ENCODE measurements at places on chromosomes 4 and X.

DNA sequence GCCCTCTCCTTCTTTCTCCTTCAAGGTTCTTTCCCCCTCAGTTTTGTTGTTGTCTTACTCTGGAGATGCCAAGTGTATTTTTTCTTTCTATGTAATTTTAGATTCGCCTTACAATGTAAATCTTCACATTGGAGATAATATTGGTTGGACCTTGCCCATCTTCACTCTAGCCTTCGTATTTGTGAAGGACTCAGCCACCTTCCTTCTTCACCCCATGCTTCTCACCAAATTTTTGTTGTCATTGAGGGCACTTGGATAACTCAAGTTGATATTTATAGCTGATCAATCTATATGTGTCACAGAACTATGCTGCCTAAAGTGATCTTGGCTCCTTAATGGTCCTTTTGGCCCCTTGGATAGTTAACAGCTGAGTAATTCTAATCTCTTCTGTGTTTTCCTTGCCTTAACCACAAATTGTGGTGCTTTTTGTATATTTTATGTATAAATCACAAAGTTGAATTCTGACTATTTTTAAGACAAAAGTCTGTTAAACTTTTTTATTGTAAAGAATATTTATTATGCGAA, 6.5 kb downstream of the SPRY1 start:
- DNase-seq = no peak

DNA sequence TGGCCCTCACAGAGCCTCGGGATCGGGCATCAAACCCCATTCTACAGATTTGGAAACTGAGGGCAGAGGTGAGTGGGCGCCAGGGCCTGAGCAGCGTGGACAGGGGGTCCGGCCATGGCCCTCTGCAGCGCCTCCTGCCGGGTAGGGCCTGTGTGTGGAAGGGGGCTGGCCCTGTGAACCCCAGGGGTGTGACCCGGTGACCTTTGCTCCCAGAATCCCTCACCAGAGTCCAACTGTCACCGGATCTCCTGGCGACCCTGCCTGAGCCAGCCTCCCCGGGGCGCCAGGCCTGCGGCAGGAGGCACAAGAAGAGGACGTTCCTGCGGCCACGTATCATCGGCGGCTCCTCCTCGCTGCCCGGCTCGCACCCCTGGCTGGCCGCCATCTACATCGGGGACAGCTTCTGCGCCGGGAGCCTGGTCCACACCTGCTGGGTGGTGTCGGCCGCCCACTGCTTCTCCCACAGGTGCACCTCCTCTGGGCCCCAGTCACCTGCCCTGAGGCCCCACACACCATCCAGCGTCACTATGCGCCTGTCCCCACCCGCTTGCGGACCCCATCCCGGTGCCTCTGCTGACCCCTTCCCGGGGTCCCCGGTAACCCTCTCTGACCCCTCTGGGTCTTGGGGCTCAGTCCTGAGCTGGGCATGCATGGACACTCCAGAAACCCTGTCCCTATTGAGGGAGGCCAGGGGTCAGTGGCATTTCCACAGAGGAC, 4.2 kb downstream of the HGFAC start:
- no peak for DNase-seq

DNA sequence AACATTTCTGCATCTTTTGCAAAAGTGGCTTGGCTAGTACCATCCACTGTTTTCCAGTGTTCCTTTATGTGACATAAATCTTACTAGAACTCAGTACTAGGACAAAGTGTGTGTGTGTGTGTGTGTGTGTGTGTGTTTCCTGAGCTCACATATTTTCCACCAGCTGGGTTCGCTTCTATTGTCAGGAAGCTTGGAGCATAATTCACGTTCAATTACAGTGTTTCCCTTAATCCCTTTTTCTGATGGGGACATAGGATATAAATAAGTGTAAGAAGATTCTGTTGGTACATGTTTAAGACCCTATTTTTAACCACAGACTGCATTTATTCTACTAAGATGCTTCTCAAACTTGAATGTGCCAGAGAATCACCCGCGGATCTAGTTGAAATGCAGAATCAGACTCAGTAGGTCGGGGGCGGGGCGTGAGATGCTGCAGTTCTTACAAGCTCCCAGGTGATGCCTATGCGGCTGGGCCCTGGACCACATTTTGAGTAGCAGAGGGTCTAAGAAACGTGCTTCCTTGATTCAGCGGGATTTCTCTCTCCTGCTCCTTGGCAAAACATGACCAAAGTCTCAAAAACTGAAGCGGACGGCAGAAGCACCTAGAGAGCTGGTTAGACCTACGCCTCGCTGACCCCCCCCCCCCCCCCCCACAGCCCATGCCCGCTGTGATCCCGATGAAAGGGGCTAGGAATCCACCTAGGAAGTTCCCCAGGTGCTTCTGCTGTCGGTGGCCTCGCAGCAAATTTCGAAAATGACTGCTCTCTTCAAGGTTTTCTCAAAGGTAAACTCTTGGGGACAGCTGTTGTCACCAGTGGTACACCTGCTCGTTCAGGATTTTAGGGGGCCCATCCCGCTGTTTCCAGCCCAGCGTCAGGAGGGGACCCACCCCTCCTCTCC, 797 bp downstream of the CD99L2 start:
- no peak for DNase-seq

- DNase-seq = no peak
Measured at GRCh38 chr4:28682847-28683246, 1822.2 kb downstream of the STIM2 start.

DNA sequence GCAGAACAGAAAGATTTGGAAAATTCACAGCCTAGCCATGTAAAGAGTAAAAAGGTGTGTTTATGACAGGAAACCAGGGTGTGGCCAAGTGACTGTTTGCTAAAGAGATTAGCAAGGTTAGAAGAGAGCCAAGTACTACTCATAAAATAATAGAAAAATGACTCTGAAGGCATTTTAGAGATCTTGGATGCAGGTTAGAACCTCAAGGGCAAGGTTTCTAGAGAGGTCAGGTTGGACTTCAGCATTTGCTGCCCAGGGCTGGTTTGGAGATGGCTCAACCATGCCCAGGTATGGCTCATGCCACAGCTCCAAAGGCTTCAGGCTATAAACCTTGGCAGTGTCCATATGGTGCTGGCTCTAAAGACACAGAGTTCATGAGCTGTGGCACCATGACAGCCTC, 40.6 kb upstream of the ADGRA3 start:
- no peak for DNase-seq

- no peak for DNase-seq
Measured at GRCh38 chr4:47068986-47069385, 37.6 kb downstream of the GABRB1 start.

- no peak for DNase-seq
Measured at GRCh38 chr4:173528378-173529321, 1.4 kb downstream of the HAND2 start.

DNA sequence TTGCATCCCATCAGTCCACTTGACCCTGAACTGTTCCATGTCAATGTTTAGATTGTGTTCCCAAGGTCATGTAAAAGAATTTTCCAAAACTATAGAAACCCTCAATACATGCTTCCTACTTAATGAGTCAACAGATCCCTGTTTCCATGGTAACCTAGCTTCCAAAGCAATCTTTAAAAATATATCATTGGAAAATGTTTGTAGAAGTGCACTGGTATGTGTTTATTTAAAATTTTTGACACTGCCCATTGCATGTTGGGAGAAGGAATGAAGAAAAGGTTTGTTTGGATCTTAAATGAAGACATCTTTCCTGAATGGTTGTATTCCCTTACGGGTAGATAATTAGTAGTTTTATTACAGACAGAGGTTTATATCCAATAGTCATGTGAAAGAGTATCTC, 345.3 kb downstream of the GABRG1 start:
- DNase-seq = no peak

- DNase-seq = no peak
Measured at GRCh38 chr4:140163029-140163810, 9.2 kb upstream of the MAML3 start.

DNA sequence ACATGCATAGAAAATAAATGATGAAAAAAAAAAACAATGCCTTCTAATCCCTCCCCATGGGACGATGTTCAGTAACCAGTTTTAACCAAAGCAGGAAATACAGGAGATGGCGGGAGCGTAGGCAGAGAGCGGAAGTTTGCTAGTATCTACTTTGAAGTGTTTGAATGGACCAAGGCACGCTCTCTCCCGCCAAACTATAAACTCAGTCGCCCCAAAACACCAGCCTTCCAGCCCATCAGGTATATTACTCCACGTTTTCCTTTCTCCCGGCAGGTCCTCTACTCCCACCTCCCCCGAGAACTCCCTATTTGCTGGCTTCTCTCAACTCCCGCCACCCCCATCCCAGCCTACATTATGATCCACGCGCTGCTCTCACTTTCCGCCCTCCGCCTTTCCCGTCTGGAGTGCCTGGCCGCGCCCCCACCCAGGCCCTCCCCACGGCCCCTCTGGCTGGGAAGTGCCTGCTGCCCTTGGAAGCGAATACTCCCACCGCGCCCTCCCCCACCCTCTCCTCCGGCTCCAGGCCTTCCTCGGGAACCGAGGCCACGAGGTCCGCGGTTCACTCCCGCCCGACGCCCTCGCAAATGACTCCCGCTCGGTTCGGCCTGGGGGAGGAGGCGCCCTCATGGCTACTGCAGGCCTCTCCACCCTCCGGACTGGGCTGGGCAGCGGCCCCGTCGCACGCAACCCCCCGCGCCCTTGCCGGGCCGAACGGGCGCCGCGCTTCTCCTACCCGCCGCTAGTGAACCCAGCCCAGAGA, 723 bp downstream of the DHX15 start:
- DNase-seq = peak; percentile 61

- DNase-seq = no peak
Measured at GRCh38 chrX:11908371-11908770, 150.3 kb downstream of the MSL3 start.

DNA sequence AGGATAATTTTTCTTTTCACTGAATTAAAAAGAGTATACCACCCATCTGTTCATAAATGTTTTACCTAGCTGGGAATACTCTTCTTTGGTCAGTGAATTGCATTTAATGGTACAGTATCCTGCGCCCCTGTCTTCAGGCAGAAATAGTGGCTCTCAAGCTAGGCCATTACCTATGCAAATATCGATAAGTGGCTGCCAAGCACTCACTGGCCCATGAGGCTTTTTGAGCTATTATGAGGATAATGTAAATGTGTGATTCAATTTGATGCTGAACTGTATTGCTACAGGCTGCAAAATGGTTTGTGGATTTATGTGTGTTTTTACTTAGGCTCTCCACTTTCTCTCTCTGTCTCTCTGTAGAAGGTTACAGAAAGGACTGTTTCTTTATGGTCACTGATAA, 30.1 kb upstream of the MTMR1 start:
- DNase-seq = no peak

- no peak for DNase-seq
Measured at GRCh38 chr4:148094149-148094548, 348.1 kb downstream of the NR3C2 start.

GRCh38 chr4:11098461-11098860, 330.2 kb downstream of the HS3ST1 start:
- DNase-seq = no peak

DNA sequence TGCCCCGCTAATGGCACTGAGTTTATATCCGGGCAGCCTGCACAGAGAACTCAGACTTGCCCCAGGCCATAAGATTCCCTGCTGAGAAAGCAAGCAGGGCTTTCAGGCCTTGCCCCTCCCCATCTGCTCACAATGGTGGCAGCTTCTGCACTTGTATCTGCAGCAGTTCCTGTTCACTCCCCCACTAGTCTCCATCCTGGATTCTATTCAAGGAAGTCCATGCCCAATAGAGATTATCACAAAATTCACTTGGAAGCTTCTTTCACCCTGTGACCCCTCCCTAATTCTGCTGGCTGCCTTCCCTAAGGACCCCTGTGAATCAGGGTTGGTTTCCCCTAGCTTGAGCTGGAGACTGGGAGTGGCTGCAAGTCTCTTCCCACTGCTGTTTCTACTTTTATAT, 34.5 kb upstream of the UCP1 start:
- DNase-seq = no peak

GRCh38 chr4:113662581-113662980, 99.0 kb downstream of the CAMK2D start:
- no peak for DNase-seq

- no peak for DNase-seq
Measured at GRCh38 chr4:52157641-52158316, 106.7 kb downstream of the SPATA18 start.
